Stimulated activated CD4-positive, alpha-beta T cell treated with anti-CD3 and anti-CD28 coated beads, Interleukin-15, amount 100 ng/mL, for 24 hours (primary cell): ENCODE measurements at places on chromosomes 16 and 17.

DNA sequence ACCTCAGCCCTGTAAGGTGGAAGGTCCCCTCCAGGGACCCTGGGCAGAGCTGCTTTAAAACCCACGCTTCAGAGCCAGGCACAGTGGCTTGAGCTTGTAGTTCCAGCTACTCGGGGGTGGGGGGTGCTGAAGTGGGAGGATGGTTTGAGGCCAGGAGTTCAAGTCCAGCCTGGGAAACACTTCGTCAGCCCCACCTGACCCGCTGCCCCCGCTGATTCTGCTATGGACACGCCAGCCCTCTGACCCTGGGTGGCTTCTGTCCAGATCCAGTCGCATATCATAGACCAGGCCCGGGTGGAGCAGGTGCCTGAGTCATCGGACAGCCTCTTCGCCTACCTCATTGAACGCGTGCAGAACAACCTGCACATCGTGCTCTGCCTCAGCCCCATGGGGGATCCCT lies 35.2 kb upstream of the KDM6B start:
- DNase-seq: no peak

- DNase-seq: peak; percentile 71
Measured at GRCh38 chr16:56279132-56279531, 87.8 kb downstream of the GNAO1 start.

DNA sequence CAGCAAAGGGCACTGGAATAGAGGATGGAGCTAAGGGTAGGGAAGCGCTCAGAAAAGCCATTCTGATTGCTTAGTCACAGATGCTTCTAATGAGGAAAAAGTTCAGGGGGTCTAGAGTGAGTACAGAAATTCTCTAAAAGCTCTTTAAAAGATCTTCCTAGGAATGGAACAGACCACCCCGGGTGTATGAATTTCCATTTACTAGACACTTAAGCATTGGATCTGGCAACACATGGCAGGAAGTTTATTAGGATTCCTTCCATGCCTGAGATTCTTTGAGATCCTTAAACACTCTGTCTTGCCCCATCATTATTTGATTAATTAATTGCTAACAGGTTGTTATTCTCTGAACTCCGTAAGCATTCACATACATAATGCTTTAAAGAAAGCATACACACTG lies 8.5 kb downstream of the KRTAP9-7 start:
- no peak for DNase-seq

- peak; percentile 41 for DNase-seq
Measured at GRCh38 chr17:74213861-74214391, 555 bp downstream of the TTYH2 start.

GRCh38 chr16:17457513-17457912 lies 13.2 kb downstream of the XYLT1 start:
- no peak for DNase-seq

GRCh38 chr17:77572065-77572601 lies 386.4 kb upstream of the TNRC6C start:
- DNase-seq: no peak

DNA sequence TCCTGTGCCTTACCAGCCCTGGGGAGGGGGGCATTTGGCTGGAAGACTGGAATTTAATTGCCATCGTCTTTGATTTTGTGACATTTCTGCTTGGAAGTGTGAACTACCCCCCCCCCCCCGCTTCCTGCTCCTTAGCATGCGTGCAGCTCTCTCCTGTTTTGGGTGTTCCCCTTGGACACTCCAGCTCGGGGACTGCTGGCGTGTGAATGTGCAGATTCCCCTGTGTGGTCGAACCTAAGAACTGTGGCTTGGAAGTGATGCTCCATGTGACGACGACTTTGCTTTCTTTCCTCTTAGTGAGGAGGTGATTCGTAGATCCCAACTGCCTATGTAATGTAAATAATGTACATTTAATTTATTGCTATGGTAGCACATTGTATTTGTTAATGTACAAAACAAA lies 26.1 kb downstream of the OR1D5 start:
- no peak for DNase-seq

- DNase-seq: peak; percentile 22
Measured at GRCh38 chr17:7704601-7705268, at the start of gene EFNB3. EFNB3 (plus strand) TSS chr17:7705202; CDS start chr17:7705599, 397 bp downstream.

- DNase-seq: peak; percentile 50
Measured at GRCh38 chr17:7445619-7445968, 733 bp downstream of the CHRNB1 start.

DNA sequence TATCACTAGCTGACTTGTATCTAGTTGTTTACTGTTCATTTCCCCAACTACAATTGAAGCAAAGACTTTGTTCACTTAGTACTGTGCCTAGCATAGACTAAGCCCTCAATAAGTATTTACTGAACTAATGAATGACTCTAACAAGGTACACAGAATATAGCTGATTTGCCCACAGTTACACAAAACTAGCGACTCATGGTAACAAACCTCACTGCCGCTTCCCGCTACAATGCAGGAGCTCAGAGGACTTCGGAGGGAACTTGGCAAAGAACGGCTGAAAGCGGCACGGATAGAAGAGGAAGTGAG lies 524 bp downstream of the EFTUD2 start:
- no peak for DNase-seq

DNA sequence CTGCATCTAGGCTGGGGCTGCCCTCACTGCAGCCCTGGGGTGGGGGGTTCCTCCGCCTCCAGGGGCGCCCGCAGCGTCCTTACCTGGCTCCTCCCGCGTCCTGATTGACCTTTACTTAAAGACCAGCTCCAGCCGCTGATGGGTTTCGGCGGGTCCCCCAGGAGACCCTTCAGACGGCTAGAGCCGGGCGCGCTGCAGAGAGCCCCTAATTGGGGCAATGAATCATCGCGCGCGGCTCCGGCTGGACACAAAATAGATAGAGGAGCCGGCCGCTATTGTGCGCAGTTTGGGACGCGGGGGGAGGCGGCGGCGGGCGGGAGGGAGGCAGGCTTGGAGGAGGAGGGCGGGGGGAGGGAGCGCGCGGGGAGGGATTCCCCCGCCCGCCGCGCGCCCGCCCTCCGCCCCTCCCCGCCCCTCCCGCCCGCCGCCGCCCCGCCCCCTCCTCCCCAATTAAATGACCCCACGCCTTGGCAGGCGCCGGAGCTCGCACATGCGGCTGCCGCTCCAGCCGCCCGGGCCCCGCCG lies 56.5 kb upstream of the CIBAR2 start:
- peak; percentile 36 for DNase-seq

DNA sequence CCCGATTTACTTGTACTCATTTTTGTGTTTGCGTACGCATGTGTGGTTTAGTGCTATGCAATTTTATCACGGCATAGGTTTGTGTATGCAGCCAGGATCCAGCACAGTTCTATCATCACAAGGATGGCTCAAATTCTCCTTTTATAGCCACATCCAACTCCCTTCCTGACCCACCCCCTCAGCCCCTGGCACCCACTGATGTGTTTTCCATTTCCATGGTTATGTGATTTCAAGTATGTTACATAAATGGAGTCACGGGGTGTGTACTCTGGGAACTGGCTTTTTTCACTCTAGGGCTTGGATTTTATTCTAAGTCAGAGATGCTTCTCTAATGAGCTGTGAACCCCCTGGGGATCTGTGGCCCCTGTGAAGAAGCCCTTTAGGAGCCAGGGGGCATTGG lies 16.8 kb downstream of the IL4R start:
- DNase-seq: no peak

DNA sequence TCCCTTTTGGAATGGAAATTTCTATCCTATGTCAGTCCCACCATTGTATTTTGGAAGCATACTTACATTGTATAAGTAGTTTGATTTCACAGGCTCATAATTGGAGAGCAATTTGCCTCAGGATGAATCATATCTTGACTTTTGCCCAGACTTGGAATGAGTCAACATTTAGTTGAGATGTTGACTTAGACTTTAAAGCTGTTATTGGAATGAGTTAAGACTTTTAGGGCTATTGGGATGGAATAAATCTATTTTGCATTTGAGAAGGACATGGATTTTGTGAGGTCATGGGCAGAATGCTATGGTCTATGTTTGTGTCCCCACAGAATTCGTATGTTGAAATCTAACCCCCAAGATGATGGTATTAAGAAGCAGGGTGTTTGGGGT lies 12.2 kb upstream of the ZNF594 start:
- no peak for DNase-seq

DNA sequence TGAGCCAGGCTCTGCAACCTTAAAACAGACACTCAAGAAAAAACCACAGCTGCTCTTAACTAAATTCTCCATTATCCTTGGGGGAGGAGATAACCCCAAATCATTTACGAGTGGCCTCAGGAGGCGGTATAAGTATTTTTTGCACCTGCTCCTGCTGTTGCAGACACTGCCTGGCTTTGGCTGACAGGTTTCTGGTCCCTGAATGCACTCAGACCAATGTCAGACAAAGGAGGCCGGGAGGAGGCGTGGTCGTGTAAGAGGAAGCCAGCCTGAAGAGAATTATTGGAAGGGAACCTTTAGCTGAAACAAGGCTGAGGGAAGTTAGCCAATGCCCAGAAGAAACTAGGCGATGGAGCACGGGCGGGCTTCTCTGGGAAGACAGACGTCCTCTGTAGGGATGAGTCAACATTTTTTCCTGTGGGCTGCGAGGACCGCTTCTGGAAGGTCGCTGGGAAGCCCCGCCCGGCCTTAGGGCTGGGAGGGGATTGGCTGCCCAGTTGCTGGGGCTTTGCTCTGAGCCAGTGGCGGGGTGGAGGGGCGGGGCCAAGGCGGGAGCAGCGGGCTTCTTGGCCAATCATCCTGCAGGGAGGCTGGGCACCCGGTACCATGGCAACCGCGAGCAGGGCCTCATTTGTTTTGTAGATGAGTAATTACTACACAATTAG lies 82.3 kb downstream of the CCDC182 start:
- peak; percentile 56 for DNase-seq

DNA sequence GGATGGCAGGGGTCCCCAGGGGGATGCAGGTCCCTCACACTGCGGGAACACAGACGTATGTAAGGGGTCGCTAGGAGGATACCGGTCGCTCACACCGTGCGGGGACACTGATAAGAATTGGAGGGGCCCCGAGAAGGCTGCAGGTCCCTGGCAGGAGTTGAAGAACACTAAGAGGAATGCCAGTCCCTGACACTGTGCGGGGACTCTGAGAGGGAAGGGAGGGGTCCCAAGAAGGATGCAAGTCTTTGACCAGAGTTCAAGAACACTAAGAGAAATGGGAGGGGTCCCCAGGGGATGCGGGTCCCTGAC lies 510 bp downstream of the ERCC4 start:
- no peak for DNase-seq

DNA sequence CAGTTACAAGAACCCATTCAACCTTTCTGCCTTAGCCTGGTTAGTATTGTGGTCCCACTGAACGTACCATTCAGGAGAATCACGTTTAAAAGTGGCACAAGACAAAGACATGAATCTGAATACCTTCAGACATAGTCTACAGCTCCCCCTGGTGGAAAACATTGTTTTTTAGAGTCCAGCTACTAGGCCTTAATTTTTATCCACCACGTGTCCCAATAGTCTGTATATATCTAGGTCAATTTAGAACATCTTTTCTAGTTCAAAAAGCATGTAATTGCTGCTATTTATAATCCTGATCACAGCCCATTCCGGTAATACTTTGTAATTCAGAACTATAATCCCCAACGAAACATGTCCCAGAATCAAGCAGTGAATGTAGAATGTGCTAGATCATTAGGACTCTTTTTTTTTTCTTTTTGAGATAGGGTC lies 13.7 kb upstream of the GUCY2D start:
- DNase-seq: peak; percentile 52

DNA sequence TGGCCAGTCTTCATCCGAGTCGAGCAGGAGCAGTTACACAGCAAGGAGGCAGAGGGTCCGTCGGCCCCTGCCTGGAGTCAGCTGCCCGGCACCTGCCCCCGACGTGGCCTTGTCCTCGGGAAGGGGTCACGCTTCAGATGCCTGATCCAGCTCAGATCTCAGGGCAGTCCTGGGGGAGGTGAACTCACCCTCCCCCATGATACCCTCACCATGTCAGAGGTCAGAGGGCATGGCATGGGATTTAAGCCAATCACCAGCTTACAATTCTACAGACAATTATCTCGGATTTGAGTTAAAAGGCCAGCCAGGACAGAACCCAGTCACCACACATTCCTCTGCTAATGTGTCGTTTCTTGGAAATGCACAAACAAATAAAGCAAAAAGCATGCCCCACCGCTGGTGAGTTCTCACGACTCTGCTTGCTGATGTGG lies 211.3 kb downstream of the FOXL1 start:
- no peak for DNase-seq

DNA sequence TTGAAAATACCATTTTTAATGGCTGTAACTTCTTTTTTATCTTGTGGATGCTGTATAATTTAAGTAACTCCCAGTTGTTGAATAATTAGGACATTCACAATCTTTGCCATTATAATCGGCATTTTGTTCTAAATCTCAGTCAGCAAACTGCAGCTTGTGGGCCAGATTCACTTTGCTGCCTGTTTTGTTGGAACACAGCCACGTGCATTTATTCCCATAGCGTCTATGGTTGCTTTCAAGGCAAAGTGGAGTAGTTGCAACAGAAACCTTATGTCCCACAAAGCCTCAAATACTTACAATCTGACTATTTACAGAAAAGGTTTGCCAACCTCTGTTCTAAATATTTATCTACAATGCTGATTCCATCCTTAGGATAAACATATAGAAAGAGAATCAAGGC lies 39.2 kb upstream of the TMC5 start:
- no peak for DNase-seq

DNA sequence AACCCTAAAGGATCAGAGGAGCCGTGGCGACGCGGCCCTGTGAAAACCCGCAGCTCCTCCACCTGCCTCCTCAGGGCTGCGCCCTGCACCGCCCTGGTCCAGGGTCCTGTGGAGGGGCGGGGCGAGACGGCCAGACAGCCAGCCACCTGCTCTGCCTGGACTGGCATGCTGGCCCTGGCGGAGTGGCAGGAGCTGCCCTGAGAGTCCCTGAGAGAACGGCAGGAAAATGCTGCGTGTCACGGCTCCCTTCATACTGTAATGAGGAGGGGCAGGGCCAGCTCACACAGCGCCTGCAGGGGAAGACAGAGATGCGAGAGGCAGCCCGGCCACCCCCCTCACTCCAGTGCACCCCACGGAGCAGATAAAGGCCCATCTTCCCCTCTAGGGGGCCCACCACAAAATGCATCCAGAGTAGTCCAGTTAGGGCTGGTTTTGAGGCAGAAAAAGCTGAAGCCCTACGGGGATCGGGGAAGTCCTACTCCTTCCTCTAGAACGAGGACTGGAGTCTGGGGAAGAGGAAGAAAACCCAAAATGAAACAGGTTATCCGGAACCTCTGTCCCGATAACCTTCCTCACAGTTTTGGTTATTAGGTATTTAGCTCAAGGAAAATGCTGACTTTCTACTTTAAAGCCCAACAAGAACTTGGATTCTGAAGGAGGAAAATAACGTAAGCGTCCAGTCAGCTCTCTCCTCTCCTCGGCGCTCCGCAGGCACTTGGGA lies 97.6 kb upstream of the DNAH17 start:
- DNase-seq: no peak

DNA sequence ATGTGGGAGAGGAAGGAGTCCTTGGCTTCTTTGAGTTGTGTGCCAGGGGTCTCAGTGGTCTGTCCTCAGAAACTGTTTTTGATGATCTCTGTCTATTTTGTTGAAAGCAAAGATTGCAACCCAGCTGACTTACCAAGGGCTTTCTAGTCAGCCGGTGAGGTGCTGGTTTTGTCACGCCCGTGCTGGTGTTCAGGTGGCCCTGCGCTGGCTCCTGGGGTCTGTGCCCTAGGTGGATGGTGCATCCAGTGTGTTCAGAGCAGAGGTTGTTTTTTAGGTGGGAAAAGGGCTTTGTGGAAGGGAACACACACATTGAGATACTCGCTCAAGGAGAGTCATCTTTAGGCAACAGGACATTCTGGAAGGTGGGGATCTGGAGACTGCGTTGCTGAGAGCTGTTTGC lies 51.0 kb downstream of the BANP start:
- DNase-seq: no peak
